ENCODE measurements at places on chromosomes 6 and 20.

DNA sequence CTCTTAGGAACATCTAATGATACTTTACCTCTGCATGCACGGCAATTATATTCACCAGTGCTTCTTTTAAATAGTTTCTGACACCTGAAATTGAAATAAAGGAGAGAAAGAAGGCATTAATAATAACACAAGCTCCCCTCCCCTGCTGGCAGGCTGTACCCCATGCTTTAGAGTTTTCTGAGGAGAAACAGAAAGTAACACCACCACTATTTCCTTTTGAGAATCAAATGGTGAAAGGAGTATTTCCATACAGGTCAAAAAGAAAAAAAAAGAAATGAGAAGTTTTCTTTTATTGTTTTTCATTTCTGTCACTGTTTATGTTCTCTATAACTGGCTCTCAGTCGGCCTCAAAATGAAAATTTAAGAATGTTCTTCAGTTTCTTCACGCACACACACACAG, 108.1 kb downstream of the IRF4 start:
- DNase-seq: no peak

DNA sequence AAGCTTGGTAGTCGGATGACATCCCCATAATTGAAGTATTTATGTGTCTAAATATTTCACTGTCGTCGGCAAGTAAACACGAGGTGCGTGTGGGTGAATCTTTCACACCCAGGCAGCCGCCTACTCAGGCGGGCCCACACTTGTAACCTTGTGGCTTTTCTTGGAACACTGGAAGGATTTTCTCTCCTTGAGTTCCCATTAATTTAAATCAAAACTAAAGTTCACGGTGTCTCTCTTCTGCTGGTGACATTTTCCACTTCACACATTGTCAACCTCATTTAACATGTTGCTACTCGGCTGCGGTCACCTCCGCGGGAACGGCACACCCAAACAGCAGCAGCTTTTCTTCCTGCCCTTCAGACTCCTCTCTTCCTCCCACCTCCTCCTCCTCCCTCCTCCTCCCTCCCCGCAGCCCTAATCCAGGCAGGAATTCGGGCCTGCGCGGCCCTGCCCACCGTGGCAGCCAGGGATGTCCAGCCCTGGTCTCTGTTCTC, 336.6 kb downstream of the QKI start:
- DNase-seq: no peak

DNA sequence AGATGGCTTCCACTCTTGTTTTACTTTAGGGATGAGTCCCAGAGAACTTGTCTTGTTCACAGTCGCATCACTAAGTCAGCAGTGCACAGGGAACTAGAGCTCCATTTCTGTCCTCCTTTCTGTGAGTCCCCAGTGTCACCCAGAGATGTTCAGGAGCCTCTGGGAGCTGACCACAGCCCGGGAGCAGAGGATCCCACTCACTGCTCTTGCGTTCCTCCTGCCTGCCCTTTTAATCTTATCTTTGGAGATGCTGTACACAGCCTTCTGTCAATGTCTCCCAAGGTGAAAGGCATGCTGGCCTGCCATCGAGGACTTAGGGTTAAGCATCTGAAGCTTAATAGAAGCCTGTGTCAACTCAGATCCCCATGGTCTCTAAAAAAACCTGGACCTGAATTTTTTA, 71.2 kb downstream of the IGF2R start:
- no peak for DNase-seq

DNA sequence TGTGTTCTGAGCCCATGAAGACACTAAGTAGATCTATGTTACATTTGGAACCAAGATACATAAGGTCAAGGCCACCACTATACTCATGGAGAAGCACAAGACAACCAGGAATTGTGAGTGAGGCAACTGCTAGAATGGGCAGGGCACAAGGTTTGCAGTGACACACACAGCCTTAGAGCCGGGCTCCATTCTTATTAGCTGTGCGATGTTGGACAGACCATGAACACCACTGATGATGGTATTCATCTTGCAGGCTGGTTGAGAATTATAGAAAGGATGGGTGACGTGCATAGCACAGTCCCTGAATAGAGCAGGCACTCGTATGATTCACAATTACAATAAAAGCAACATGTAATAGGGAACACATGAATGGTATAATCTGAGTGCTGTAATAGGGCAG, 172.4 kb downstream of the GJA10 start:
- DNase-seq: no peak

DNA sequence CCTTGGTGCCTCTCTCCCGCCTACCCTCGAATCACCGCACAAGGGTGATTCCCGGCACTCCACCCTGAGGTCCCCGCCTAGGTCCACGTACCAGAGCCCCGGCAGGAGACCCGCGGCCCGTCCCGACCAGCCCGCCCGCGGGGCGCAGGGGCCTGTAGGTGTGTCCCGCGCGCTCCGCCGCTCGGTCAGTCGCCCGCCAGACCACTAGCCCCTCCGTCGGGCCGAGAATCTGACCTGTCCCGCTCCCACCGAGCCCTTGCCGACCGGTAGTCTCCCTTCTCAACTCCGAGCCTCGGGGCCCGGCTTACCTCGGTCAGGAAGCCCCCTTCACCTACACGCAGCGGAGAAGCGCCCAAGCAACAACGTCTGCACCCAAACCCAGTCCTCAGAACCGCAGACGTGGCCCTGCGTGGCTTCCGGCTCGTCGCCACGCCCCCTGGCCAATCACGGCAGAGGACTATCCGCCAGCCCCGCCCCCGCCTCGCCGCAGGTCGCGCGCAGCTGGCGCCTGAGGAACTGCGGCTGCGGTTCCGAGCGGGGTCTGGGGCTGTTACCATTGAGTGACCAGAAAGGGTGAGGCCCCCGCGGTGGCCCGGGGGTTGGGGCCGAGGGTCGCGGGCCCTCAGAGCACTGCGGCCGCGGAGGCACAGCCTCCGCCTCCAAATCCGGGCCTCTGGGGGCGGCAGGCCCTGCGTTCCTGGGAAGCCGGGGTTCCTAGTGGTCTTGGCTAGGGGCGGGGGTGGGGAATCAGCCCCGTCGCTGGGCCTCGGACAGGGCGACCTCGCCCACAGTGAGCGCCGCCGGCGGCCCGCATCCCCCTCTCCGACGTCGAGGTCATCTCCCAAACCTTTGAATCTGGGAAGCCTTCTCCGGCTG, at the start of the genes PGM3 and RWDD2A:
PGM3 (minus strand) TSS at position 395 of the 876 bp plus-strand sequence. CDS start 2,253 bp downstream, outside the sequence.
RWDD2A (plus strand) TSS at position 487 of the 876 bp plus-strand sequence. CDS start 1,095 bp downstream, outside the sequence.
- peak; percentile 88 for DNase-seq

DNA sequence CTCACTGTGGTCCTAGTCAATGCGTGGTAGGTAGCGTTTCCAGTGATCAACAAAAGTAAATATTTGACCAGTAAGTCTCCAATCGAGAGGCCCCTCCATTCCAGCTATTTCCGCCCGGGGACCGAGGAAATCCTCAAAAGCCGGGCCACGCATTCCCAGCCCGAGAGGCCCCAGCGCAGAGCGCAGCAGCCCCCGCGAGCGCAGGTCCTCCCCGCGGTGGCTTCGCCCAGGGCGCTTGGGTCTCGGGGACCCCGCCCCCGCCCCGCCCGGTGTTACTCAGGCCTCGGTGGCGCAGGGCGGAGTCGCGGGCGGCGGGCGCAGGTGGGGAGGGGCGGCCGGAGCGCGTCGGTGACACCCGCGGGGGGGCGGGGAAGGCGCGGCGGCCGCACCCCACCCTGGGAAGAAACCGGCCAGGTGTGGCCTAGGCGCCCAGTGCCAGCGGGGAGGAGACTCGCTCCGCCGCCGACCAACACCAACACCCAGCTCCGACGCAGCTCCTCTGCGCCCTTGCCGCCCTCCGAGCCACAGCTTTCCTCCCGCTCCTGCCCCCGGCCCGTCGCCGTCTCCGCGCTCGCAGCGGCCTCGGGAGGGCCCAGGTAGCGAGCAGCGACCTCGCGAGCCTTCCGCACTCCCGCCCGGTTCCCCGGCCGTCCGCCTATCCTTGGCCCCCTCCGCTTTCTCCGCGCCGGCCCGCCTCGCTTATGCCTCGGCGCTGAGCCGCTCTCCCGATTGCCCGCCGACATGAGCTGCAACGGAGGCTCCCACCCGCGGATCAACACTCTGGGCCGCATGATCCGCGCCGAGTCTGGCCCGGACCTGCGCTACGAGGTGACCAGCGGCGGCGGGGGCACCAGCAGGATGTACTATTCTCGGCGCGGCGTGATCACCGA, at the start of gene DSP:
DSP (plus strand) TSS at position 497 of the 890 bp plus-strand sequence; CDS start at position 742, 245 bp downstream.
- DNase-seq: peak; percentile 16

DNA sequence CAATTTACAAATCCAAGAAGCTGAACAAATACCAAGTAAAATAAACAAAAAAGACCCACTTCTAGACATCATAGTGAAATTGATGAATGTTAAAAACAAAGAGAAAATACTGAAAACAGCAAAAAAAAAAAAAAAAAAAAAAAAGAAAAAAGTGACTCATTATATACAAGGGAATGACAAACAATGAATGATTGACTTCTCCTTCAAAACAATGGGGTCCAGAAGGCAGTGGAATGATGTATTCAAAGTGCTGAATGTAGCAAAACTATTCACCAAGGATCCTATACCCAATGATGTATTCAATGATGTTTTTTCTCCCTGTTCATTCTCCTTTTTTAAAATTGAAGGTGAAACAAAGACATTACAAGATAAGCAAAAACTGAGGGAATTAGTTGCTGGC, 650.0 kb downstream of the UTRN start:
- DNase-seq: no peak

DNA sequence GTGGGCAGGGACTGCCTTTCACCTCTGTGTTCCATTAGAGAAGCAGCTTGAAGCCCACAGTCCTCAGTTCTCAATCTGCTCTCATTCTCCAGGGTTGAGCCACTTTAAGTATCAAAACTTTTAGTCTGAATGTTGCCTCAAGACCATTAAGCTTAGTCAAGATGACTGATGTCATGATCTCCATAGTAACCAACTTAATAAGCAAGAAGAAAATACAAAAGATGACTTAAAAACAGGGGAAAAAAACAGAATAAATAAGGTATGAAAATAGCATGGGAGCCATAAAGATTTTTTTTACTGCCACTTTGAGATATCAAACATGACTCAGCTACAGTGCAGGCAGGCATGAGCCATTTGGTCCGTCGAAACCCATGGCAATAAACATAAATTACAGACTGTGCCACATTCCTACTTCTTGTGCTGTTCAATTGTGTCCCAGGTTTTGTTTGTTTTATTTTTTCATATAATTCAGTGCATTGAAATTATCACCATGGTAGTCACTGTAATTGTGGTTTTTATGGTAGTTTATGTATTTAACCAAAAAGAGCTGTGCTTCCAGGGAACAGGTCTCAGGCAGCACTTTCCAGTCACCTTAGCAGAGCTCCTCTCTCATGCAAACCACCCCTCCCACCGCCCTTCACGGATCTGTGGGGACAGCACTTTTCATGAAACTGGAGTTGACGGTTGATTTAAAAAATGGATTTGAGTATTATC, 156.5 kb upstream of the INSM1 start:
- DNase-seq: peak; percentile 35

DNA sequence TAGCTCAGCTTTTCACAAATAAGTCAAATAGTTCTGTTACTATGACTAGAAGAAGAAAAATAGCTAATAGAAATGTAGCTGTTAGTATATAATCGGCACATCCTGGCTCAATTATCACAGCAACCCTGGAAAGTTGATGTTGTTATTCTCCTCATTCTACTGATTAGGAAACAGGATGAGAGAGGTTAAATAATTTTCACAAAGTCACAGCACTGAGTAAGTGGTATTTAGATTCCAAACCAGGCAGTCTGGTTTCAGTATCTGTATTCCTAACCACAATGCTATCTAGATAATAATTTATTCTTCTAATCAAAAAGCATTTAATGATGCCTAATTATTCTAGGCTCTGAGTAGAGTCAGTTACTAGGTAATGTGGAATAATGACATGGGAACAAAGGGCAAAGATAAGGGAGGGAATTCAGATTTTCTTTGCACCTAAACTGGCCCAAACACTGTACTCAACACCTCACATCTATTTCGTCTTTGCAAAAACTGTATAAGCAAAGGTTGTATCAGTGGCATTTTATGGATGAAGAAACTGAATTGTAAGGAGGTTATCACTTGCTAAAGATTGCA, 51.3 kb downstream of the PDE7B start:
- no peak for DNase-seq

DNA sequence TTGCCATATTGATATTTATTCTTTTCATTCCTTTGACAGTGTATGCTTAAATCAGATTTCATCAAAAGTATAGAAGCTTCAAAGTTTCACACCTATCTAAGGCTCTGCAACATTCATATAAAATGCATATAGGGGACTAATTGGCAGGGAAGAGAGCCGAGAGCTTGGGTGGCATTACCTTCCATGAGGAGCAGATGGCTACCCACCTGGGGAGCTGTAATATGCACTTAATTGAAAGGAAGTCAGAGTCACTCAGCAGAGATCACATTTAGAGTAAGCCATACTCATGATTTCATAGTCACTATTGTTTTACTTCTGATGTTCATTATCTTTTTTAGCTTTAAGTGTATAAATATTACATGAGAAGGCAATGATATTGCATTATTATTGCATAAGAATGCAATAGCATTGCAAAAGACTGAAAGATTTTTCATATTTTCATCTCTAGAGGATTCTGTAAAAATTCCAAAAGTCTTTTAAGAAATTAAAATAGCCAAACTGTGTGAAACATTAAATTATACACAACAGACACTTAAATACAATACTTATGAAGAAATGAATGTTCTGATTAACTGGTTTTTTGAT, 1305.2 kb downstream of the EPHA7 start:
- DNase-seq: no peak

DNA sequence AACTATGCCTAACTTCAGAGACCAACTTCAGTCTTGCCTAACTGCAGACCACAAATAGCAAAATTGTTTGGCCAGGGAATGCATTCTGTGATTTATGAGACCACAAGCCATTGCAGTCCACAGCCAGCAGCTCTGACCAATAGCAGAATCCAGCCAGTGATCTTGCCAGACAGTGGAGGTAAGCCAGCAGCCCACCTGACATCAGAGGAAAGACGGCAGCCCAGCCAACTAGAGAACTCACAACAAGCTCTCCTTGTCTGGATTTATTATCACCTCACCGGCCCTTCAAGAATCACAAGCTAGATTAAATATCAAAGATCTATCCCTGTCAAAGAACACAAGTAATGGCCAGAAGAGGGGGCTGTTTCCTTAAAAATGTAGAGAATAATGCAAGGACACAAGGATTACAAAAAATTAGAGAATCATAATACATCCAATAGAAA, 66.5 kb upstream of the SLC35F1 start:
- DNase-seq: peak; percentile 76

DNA sequence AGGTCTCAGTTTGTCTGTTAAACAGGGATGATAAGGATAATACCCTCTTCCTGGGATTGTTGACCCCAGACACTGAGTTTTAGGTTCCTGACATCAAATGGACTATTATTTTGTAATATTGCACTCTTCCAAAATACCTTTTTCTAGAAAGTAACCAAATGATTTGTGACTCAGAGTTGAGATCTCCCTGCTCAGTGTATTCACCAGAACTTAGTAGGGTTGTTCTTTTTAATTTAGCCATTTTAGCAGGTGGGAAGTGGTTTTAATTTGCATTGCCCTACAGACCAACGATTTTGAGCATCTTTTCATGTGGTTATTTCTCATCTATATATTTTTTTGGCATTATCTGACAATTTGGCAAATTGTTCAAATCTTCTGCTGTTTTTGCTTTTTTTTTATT, 75.1 kb downstream of the TMEM242 start:
- DNase-seq: no peak

- DNase-seq: no peak
Observed at GRCh38 chr20:14792915-14793314, 455.5 kb upstream of the FLRT3 start.

- DNase-seq: no peak
Observed at GRCh38 chr20:56418385-56418861, 6.4 kb downstream of the CASS4 start.

GRCh38 chr20:37071481-37071911, 24.3 kb downstream of the RBL1 start:
- DNase-seq: peak; percentile 39
